ENCODE measurements at places on chromosomes 12 and 14. TPM values are rescaled to one million over a fixed set of nuclear protein-coding genes. Genes with fewer than 3 reads are reported as not detected.

Gene HRK
- total RNA-seq, result not detected

Gene TOX4
- 37.2 TPM for total RNA-seq

Gene OR4K17
- not detected for total RNA-seq

Gene CLEC6A
- total RNA-seq, result not detected

Gene NDRG2
- 10.5 TPM for total RNA-seq

Gene KCNC2
- not detected for total RNA-seq

Gene GSC
- 2.1 TPM for total RNA-seq

Gene KLRK1
- not detected for total RNA-seq

Gene DCN
- total RNA-seq, result 2,298 TPM

Gene DNAH10
- total RNA-seq, result 0.82 TPM

Gene EIF2S3B
- 9.2 TPM for total RNA-seq

Gene AMN
- total RNA-seq, result not detected

Gene IL31
- total RNA-seq, result not detected

Gene GPR135
- 4.3 TPM for total RNA-seq

Gene ATF1
- total RNA-seq, result 39.5 TPM

Gene TEX22
- 1.5 TPM for total RNA-seq

Gene HOXC9
- 0.65 TPM for total RNA-seq

Gene COX8C
- not detected for total RNA-seq

Gene ASPG
- total RNA-seq, result not detected

Gene TMEM117
- total RNA-seq, result 9.9 TPM

Gene CMKLR1
- not detected for total RNA-seq

Gene TMPRSS12
- total RNA-seq, result not detected

Gene PLEK2
- total RNA-seq, result 2.8 TPM

Gene FBXO34
- total RNA-seq, result 26.5 TPM

Gene REM2
- total RNA-seq, result not detected

Gene PLA2G1B
- total RNA-seq, result not detected

Gene MAP1LC3B2
- total RNA-seq, result not detected

Gene TEDC1
- total RNA-seq, result 12.6 TPM

Gene RHEBL1
- 0.25 TPM for total RNA-seq

Gene HOTAIR
- total RNA-seq, result not detected

Gene FGF6
- not detected for total RNA-seq

Gene GLI1
- total RNA-seq, result 1.1 TPM

Gene MUCL1
- total RNA-seq, result not detected

Gene TAS2R42
- not detected for total RNA-seq

Gene WNT1
- not detected for total RNA-seq

Gene TEAD4
- 18.9 TPM for total RNA-seq

Gene MIP
- not detected for total RNA-seq

Gene PAH
- total RNA-seq, result not detected

Gene TBX5
- not detected for total RNA-seq

Measured in fibroblast of the aortic adventitia (primary cell).